ENCODE measurements at places on chromosomes 3 and 15. TPM values are rescaled to one million over a fixed set of nuclear protein-coding genes. Genes with fewer than 3 reads are reported as not detected.
A peak's percentile ranks its signal among the peaks of the same experiment; 100 is the strongest.

DNA sequence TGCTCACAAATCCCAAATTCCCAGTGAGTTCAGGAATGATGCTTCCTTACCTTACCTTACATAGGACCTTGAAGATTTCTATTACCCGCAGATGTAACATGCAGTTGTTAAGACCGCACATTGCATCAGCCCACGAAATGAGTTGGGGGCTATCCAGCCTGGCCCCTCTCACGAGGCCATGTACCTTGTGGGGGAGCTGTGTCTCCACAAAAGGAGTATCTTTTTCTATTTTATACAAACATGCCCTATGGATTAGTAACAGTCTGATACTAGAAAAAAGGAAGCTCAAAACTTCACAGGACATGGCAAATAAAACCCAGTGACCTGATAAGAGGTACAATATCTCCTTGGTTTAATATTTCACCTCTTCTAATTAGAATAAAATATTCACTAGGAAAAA is 1086.8 kb upstream of the CFAP20DC start:
- no peak for DNase-seq

Gene TMOD2
- 9.8 TPM for total RNA-seq

DNA sequence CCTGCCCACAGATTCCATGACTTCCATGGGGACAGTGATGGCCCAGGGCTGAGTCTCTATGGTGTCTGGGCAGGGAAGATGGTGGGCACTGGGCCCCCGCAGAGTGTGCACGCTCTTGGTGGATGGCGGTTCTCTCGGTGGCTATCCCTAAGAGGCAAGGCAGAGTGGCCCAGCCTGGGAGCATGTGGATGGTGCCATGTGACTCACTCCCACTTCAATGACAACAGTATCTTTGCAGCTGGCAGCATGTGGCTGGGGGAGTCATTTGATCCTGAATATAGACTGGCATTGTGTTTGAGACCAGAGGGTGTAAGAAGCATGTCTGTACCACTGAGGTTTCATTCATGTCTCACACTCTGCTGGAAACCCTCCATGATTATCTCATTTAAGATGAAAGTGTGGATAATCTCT is 101.2 kb downstream of the CORO2B start:
- no peak for DNase-seq

DNA sequence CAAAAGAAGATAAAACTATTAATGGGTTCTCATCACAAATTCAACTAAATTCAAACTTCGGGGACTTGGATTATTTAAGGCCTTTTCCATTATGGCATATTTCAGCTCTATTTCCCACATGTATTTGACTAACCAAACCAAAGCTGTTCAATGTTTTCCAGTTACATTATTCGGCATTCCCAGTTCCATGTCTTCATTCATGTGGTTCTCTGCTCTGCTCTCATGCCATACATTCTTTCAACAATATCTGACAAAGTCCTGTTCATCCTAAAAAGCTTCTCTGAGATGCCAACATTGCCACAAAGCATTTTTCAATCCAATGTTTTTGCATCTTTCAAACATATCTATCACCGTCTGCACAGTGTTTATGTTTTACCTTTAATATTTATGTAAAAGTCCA is 141.4 kb downstream of the GREM1 start:
- DNase-seq = no peak

DNA sequence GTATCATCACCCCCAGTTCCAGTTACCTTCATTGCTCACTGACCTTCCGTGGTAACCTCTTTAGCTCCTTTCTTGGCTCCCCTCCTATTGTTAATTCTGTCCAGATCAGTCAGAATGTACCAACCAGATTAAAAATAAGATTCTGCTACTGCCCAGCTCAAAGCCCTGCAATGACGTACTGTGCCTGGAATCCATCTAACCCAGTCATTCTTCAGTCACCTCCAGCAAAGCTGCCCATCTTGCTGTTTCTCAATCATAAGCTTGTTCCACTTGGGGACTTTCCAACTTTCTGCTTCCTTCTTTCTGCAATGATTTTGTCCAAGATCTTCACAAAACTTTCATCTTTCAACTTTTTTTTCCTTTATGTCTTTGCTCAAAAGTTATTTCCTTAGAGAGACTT is 512.0 kb upstream of the ZNF385D start:
- no peak for DNase-seq

Gene POTEB2
- total RNA-seq = not detected

- DNase-seq = peak; percentile 73
Observed at GRCh38 chr3:193829781-193830180, 236.8 kb downstream of the OPA1 start.

Gene PCSK6
- 0.72 TPM for total RNA-seq

GRCh38 chr3:101203411-101203810 is 117.0 kb downstream of the IMPG2 start:
- peak; percentile 80 for DNase-seq

GRCh38 chr15:65827065-65827464 is 35.0 kb upstream of the DENND4A start:
- DNase-seq = no peak

DNA sequence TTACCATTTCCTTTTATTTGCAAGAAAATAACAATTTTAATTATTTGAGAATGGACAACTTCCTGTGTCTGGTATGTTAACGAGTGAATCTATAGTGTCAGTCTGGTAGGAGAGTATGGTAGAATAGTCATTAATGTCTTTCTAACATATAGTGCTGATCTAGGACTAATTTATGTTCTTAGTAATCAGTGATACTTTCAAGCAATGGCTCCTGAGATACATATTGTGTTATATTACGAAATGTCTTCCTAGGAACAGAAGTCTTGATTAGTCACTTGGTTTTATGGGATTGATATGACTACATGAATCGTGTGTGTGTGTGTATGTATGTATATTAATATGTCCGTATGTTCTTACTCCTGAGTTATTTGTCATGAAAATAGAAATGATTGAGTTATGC is 66.6 kb upstream of the PAQR5 start:
- peak; percentile 3 for DNase-seq

DNA sequence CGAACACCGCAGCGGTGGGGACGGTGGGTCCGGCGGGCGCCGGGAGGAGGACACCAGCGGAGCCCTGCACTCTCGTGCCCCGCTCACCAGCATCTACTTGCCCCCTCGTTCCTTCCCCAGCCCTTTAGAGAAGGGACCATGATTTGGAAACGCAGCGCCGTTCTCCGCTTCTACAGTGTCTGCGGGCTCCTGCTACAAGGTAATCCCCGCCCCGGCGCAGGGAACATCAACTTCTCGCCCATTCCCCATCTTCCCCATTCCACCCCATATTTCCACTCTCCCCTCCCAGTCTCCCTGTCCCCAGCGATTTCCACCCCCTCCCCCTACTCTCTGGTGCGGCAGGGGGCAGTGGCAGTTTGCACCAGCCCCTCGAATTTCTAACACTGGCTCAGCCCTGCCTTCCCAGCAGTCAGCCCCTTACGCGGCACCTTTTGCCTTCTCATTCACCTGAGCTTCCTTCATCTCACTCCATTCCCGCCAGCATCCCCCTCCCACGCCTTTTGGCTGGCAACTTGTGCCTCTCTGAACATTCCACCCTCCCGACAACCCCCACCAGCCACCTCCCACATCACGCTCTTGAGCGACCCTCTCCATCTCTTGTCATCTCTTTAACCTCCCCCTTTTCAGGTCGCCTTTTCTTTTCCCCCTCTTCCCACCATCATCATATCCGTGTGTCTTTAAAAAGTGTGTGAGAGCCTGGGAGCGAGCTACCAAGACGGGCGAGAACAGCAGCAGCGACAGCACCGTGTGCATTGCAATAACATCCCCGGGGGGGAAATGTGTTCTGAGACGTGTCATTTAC is 882 bp downstream of the CADM2 start:
- DNase-seq = no peak

Gene PLA2G4F
- total RNA-seq = not detected

DNA sequence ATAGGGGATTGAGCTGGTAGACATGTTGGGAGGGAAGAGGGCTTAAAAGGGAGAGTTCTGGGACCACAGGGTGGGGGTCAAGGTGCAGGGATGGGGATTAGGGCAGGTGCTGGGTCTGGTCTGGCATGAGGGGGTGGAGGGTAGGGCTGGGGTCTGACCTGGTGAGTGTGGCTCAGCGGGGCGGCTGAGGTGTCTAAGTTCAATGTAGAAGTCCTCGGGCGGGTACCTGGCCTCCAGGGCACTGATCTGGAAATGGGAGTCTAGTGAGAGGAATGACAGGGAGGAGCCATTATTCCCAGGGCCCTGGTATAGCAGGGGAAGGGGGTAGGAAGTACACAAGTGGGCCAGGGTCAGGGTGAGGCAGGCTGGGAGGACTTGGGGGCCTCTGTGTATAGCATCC is 39.6 kb downstream of the RAB11A start:
- DNase-seq = no peak

Gene CHDH
- total RNA-seq = 0.88 TPM

Gene LTF
- 0.72 TPM for total RNA-seq

DNA sequence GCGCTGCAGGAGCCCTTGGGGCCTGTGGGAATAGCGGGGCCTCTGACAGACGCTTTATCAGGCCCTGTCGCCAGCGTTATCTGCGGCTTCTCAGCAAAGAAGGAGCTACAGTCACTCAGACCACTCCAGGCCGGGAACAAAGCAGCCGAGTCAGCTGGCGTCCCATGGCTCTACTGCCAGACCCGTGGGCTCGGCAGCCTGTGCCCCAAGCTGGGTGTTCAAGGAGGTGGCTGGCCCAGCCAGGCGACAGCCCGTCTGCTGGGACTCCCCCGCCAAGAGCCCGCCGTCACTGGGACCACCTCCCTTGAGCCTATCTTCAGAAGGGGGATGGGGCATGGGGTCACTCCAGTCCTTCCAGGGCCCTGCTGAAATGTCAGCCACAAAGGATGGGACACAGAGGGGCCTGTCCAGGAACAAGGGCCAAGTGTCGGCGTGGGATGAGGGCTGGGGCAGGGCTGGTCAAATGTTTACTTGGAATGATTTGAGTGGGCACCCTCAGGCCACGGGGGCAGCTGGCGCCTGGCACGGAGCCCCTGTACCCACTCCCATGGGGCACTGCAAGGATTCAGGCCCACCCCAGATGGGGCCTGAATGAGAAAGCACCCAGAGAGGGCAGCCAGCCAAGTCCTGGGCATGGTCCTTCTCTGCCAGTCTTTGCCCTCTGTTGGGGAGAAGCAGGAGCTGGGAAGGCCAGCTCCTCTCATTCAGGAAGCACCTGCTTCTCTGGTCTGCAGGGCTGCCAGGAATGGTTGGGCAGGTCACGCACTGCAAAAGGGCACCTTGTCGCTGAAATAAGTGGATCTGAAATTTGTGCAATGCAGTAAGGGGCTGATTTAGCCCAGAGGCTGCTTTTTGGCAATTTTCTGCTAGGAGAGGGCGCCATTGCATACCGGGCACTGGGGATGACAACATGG is 148.3 kb downstream of the SMAD6 start:
- no peak for DNase-seq
